ENCODE measurements at places on chromosomes 2 and 18.

GRCh38 chr2:108330979-108331378 is 42.3 kb downstream of the SULT1C2 start:
- DNase-seq: no peak

DNA sequence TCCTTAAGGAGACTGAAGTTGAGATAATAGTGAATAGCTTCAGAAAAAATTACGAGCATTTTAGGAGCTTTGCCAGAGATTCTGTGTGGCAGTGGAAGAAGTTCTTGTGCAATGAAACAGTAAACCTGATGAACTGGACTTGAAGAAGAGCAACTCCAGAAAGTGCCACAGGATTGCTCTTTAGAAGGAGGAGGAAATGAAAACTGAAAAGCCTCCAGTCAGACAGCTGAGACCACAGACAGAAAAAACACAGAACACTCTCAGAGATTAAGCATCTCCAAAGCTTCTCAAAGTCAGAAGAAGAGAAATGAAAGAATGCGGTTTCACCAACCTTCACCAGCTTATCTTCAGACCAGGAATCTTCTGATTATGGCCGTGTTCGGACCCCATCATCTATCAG is 329.7 kb upstream of the CNTNAP5 start:
- DNase-seq: no peak

DNA sequence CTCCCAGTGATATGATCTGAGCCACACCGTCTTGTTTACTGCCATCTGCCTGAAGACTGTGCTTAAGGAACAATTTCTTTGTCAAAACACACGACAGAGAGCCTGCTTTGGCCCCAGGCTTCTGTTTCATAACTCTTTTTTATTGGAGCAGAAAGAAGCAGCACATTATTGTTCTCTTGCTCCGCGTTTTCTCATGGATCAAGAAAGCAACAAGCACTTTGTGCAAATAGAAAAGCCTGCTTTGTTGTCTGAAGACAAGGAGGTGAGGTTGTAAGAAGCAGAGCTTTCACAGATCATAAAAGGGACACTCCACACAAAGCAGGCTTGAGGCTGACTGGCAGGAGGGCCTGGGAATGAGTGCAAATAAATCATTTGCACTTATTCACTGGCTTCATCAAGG is 118.3 kb upstream of the FAM136A start:
- DNase-seq: no peak

- DNase-seq: no peak
Measured at GRCh38 chr18:49495076-49495475, 8.0 kb upstream of the C18orf32 start.

DNA sequence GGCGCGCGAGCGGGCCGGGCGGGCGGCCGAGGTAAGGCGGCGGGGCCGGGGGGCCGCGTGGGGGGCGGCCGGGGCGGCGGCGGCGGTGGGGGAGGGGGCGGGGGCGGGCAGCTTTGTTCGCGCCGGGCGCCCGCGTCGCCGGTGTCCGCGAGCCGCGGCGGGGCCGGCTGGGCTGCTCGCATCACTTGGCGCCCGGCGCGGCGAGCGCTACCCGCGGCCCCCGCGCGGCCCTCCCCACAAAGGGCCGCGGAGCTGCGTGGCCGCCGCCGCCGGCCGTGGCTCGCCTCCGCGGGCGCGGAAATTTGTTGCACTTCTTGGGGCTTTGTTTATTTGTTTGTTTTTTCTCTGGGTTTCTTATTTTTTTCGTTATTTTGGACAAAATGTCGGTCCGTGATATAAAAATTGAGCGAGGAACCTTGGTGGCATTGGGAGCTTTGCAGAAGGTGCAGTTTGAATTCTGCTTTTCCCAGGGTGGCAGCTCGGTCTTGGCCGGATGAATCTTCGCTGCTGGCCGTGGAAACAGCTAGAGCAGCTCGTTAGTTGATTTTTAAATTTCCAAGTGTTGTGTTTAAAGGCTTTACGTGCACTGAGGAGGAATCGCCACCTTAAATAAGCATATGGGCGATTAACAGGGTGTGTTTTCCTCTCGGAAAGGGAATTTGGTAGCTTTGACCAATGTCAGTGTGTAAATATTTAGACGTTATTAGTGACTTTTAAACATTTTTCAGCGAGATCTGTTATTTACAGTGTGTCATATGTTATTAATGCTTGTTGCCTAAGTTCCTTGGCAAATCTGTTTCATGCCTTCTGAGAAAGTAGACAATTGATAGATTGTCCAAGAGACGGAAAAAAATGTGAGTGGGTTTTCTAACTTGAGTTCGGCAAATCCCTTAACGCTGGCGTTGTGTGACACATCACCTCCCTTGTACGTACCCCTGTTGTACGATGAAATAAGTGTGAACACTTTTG is 822 bp downstream of the UBE2E3 start:
- DNase-seq: no peak

DNA sequence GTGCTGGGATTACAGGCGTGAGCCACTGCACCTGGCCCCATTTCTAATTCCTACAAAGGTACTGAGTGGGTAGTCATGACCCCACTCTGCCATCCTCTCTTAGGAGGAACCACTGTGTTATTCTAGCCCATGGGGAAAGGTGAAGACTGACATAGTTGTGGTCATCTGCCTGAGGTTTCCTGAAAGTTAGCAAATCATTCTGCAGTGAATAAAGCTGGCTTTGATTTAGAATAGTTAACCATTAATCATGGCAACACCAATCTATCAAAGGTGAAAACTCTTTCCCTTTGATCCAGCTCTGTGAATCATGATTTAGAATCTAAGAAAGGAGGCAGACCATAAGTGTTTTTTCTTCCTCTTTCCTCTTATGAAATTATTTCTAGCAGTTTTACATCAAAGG is 50.8 kb downstream of the SUMO1 start:
- no peak for DNase-seq

DNA sequence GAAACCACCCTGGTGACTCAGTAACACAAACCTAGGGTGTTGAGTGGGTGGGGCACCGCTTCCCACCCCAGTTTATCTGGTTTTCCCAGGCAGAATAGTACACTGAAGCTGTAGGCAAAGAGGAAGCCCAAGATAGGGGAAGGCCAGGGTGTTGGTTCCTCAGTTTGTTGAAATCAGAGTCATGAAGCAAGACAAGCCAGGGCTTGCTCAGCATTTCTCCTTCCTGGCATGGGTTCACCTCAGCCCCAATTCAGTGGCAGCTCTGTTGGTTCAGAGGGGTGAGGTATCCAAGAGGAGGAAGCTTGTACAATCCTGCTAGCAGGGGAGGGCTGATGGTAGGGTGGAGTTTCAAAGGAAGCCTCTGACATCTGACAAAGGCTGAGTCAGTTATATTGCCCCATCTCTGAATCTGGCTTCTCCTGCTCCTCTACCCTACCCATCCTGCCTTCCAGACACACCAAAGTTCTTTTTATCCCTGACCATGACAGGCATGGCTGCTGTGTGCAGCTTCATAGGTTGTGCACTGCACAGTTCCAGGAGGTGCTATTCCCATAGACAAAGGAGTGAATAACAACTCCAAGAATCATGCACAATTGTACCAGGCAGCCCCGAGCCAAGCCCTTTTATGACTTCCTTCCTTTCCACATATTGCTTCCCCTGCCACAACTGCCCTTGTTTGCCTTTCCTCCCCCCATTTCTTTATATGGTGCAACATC is 24.9 kb upstream of the RAB10 start:
- DNase-seq: no peak

- DNase-seq: no peak
Measured at GRCh38 chr2:168641636-168642035, 160.8 kb upstream of the NOSTRIN start.

DNA sequence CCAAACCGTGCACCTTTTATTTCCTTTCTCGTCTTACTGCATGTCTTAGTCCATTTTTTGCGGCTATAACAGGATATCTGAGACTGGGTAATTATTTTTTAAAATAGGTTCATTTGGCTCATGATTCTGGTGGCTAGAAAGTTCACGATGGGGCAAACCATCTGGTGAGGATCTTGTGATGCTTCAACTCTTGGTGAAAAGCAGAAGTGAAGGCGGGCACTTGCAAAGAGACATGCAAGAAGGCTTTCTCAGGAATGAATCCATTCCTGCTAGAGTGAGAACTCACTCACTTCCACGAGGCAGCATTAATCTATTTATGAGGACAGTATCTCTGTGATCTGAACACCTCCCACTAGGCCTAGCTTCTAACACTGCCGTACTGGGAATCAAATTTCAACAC is 327.1 kb upstream of the RBMS1 start:
- no peak for DNase-seq

DNA sequence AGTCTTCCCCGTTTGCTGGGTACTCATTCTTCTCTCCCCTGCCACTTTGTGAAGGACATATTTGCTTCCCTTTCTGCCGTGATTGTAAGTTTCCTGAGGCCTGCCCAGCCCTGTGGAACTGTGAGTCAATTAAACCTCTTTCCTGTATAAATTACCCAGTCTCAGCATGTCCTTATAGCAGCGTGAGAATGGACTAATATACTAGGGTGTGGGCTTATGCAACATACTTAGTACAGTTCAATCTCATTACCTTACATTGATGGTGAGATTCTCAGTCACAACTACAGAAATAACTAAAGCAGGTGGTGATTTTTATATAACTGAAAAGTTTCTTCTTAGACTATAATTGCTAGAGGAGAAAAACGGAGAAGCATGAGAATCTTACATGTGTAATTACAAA is 237.9 kb upstream of the MMADHC start:
- DNase-seq: no peak

DNA sequence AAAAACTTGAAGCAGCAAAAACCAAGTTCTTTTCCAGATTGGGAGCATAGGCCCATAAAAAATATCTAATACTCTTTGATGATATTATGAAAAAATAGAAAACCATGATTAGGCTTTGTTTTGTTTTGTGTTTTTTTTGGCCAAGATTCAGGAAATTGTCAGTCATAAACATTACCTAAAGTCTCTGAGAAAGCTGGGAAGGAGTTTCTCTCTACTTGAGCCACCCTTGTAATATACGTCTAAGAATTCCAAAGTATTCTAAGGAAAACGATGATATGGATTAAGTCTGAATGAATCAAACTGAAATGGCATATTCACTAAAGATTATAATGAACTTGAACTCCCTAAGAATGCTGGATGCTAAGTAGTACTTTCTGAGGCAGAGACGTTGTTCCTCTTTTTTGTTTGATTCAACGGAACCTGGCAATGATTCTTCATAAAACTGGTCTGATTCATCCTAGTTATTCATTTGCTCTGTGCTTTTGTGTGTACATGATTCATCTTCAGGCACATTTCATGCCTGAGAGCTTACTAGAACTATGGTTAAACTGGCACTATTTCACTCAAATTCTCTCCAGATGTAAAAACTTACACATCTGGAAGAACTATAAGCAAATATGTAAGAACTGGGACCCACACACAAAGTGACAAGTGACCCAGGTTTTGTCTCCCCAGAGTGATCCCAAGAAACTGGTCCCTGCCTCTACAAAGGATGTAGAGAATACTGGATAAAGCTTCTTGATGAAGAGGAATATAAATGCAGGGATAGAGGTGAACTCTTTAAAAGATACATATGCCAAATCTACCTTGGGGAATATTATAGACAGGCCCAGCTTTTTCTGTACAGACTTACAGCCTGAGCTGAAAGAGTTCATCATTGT is 159.7 kb downstream of the DOCK10 start:
- DNase-seq: no peak

- no peak for DNase-seq
Measured at GRCh38 chr2:189116979-189117378, 62.6 kb downstream of the COL5A2 start.

DNA sequence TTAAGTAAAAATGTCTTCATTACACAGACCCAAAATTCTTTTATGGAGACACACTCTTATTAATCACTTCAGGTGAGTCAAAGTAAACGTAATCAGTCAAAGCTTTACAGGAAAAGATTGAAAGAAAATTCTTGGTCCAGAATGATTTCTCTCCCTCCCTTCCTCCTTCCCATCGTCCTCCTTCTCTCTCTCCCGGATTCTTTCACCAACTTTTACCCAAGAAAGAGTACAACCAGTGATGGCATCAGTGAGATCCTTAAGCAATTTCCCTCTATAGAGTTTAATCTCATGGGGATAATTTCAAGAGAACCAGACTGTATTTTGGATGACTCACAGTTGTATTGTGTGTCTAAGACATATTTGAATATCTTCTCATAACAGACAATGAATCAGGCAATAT is 258.1 kb downstream of the ALK start:
- DNase-seq: no peak

DNA sequence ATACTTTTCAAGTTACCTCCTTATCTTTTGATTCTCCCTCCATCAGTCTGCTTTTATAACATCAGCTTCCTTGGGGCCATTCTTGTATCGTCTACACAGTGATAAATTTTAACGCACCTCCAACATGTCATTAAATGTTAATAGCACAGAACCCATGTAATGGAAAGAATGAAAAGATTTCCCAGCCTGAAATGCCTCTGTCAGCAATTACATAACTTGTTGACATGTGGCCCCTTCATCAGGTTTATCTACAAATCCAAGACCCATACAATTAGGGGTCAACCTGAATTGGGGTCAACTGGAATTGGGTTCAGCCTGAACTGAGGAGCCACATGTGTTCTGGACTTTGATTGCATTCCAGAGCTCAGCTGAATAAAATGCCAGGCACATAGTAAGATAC is 148.2 kb upstream of the KLF7 start:
- DNase-seq: no peak

DNA sequence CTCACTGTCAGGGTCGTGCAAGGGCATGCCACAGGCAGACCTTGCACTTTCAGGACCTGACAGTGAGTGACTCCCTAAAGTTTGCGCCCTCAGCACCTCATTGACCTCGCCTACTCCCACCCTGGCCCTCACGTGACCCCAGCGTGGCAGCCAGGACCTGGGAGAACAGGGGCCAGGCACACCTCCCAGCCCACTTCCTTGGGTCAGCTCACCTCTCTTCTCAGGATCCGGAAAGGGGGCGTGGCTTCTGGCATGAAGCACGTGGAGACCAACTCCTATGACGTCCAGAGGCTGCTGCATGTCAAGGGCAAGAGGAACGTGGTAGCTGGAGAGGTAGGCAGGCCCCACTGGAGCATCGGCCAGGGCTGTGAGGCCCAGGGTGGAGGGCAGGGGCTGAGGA is 8.8 kb downstream of the VIL1 start:
- no peak for DNase-seq

DNA sequence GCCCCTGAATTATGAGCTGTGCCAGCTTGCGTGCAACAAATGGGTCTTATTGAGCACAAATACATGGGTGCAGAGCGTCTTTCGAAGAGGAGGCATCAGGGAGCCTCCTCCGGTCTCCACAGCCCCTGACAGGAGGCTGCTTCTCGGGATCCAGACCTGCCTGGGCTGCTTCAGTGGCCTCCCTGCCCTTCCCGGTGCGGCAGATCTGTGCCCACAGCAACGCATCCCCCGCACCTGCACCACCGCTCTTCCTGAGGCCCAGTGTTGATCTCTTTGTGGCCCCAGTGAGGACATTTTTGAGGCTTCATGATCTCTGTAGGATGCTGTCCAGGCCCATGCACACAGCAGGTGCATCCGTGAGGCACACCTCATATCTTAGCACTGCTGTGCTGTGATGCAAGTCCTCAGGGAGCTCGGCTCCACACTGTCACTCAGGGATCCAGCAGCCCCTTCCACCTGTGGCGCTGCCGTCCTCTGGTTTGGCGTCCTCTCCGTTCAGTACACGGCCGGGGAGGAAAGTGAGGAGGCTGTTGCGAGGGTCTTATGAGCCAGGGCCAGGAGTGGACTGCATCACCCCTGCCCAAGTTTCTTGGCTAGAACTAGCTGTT is 17.4 kb downstream of the RTP5 start:
- DNase-seq: no peak

Data from stimulated activated CD8-positive, alpha-beta memory T cell treated with anti-CD3 and anti-CD28 coated beads, Interleukin-7, amount 100 ng/mL, for 1 hour (primary cell).